Bronchial smooth muscle cell (primary cell): ENCODE measurements at places on chromosomes 12 and 14. TPM values are rescaled to one million over a fixed set of nuclear protein-coding genes. Genes with fewer than 3 reads are reported as not detected.

The DEPDC4 gene
- 0.43 and 0.47 TPM in 2 replicates for total RNA-seq

The EIF2B2 gene
- 29.8 and 48.1 TPM in 2 replicates for total RNA-seq

The CLEC1B gene
- total RNA-seq = not detected in 2 replicates

The TMEM119 gene
- 99.6 and 211 TPM in 2 replicates for total RNA-seq

The SYT1 gene
- 0.60 and 10.1 TPM in 2 replicates for total RNA-seq

The RPS6KL1 gene
- under 0.01 and 0.47 TPM in 2 replicates for total RNA-seq
